D341Med (cell line): ENCODE measurements at places on chromosomes 6 and 20.

GRCh38 chr20:42790111-42790510, 399.6 kb downstream of the PTPRT start:
- no peak for DNase-seq

- no peak for DNase-seq
Observed at GRCh38 chr6:132128424-132128823, 177.3 kb upstream of the CCN2 start.

DNA sequence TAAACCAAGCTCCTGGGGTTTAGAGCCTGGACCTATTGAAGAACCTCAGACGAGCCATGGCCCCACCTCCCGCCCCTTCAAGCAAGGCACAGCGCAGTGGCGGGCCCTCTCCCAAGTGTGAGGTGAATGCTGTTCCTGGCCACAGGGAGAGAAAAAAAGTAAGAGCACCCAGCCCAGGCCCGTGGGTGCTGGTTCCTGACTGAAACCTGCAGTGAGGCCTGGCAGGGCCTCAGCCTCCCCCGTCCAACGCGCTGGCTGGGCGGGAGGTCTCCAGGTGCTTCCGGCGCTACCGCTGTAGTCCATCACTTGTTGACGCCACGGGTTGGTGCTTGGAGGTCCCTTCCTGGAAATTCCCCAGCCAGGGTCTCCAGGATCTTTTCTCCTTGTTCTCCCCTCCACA, 5.5 kb upstream of the FAM83C start:
- no peak for DNase-seq

GRCh38 chr6:163438298-163438939, 23.9 kb downstream of the QKI start:
- no peak for DNase-seq

GRCh38 chr20:58665606-58666005, 14.5 kb downstream of the STX16 start:
- no peak for DNase-seq

DNA sequence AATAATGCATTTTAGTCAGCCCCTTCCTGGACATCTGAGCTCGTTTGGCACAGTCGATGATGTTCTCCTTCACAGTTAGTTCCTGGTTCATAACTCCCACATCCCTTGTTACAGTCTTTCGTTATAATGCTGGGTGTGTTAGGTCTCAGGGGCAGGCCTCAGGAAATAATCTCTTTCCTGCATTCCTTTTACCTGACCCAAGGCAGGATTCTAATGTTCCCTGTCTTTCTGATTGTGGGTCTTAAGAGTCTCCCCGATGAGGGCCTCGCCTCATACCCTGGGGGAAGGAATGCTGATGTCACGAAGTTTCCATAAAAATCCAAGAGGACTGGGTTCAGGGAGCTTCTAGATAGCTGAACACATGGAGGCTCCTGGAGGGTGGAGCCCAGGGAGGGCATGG, 104.0 kb upstream of the CARMIL1 start:
- no peak for DNase-seq

- no peak for DNase-seq
Observed at GRCh38 chr6:41445261-41445660, 100.9 kb upstream of the FOXP4 start.

DNA sequence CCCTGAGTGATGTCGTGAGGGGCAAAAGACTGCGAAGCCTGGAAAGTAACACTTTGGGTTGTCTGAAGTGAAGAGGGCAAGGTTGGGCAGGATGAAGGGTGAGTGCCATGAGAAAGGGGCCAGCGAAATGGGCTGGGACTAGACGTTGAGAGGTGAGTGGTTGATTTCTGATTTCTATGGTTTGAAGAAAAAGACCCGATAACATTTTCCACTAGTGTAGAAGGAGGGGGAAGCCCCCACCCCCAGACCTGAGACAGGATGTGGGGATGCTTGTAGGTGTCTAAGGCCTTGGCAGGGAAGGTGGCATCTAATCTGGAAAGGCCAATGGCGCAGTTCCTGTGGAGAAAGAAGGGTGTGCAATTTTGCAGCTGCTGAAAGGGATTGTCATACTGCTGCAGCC, 25.3 kb upstream of the KIF3B start:
- no peak for DNase-seq

- no peak for DNase-seq
Observed at GRCh38 chr6:104431096-104431495, 428.6 kb downstream of the HACE1 start.
